ENCODE measurements at places on chromosomes 12 and 14.

DNA sequence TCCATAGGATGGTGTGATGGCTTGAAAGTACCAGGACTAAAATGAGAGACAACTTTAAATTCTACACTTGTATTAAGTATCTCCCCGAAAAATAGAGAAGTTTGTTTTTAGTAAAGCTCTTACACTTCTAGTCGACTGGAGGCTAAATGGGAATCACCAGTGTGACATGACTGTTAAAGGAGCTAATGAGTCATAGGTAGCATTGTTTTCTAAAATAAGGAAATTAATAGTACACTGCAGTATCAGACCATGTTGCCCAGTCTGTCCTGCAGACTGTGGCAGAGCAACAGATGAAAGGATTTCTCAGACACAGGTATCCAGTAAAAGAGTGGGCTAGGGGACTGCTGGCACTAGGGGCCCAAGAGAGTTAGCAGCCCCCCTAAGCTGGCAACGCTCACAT, 140.1 kb downstream of the TMEM117 start:
- no peak for DNase-seq

- DNase-seq, result no peak
Observed at GRCh38 chr14:59422069-59422881, 42.9 kb downstream of the GPR135 start.

- DNase-seq, result no peak
Observed at GRCh38 chr14:32419429-32419828, 90.3 kb downstream of the AKAP6 start.

DNA sequence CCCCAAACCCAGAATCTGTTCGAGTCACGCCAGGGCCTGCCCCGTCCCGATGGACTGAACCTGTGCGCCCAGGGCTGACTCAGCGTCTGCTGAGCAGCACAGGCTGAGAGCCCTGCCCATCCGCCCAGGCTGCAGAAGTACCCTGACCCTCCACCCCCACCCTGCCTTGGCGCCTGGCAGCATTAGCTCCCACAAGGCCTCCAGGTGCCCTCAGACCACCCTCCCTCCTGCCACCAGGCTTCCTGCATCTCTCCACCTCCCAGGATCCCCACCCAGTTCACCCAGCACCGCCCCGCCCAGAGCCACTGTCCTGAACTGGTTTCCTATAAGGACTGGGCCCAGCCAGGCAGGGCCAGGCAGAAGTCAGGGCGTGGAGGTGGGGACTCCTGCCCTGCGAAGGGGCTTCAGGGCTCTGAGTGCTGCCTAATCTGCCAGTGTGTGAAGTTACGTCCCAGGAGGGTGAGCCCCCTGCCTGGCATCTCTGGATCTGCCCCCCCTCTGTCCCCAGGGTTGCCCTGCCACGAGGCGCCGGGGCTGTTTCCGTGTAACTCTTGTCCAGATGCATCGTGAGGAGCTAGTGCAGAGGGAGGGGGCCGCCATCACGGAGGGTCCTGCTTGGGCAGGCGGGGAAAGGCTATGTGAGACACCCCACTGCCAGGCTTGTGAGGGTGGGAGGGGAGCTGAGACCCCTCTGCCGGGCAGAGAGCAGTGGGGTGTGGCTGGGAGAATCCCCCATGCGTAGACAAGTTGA, 9.1 kb downstream of the ADSS1 start:
- peak; percentile 82 for DNase-seq

- peak; percentile 61 for DNase-seq
Observed at GRCh38 chr14:102593061-102593824, 794 bp downstream of the RCOR1 start.

DNA sequence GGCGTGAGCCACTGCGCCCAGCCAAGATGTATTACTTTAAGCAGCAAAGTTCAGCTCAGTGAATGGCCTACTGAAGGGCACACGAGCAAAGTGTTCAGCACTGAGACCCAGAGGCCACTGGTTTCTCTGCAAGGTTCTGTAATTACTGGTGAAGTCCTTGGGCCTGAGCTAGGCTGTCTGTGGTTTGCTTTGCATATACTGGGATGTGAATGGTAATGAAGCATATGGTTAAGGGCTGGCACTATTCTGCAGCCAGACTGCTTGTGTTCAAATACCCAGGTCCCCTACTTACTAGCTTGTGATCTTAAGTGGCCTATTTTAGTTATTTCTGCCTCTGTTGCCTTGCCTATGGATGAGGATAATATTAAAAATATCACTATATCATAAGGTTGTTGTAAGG, 72.0 kb downstream of the LLPH start:
- no peak for DNase-seq

DNA sequence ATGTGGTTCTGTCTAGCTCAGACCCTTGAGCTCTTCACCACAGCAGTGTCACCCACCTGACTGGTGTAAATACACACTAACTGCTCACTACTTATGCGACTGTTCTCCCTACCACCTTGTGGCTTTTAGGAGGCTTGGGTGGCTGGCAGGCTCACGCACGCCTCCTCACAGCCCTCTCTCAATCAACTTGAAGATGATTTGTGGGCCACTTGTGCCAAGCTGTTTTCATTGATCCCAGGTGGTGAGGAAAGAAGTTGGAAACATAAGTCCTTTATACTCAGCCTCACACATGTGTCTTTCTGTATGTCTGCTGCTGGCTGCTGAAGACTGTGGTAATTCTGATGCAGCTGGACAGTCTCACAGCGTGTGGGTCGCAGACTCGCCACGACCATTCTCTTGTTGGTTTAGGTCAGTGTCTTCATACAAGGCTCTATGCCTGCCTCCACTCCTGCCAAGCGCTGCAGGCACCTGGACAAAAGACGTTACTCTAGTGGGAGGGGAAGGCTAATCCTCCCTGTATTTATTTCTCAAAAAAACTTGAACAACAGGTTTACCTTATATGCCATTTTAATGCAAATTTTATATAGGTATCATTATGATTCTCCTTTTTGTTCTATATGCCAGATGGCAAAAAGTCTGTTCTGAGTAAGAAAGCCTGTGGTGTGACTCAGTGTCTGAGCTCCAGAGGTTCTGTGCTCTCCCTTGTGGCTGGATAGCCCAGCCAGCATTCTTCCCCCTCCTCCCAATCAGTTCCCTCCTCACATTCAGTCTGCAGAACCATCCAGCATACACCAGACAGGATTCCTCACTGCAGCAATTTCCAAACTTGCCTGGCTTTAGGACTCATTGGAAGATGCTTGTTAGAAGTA, 115.6 kb downstream of the DIP2B start:
- no peak for DNase-seq

- no peak for DNase-seq
Observed at GRCh38 chr14:56760164-56760914, 49.9 kb downstream of the OTX2 start.

GRCh38 chr12:80129895-80130530, 30.7 kb downstream of the OTOGL start:
- no peak for DNase-seq

DNA sequence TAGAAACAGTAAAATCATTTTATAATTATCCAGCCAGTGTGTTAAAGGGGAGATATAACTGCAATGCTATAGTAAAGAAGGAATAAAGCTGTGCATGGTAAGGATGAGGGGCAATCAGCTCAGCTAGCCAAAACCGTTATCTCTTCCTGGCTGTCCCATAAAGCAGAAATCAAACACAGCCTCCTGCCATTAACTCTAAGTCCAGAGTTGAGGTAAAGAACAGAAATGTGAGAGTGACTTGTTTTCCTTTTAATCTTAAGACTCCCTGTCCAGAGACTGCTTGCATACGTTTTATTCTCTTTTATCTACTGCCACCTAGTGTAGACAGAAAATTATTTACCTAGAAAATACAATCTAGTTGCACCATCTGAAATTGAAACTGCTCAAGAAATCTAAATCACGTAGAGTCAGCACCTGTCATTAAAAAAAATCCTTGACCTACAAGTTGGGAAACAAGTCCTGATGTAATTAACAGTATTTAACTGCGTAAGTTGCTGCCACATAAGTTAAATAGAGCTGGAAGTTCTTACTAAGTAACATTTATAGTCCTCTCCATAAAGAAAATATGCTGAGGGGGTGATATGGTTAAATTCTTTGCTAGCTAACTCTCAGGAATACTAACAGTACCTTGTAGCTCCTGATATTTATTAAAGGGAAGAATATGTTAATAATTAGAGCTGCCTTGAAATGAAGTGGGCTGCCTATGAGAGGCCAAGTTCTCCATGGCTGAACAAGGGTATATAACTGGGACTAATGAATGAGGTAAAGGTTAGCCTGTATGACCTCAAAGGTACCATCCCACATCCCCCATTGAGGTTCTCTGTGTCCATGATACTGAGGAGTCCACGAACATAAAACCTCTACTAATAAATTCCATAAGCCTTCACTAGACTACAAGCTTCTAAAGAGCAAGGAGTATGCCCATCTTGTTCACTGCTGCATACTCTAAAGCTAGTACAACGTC, 62.7 kb downstream of the GALNT4 start:
- no peak for DNase-seq

GRCh38 chr12:31325877-31326631, at the start of gene SINHCAF:
Gene SINHCAF, minus strand, starts transcription at chr12:31326150. Its CDS starts 27,946 bp downstream, at chr12:31298204.
- peak; percentile 100 for DNase-seq

- no peak for DNase-seq
Observed at GRCh38 chr14:23550131-23550811, 1.3 kb downstream of the ZFHX2 start.
